ENCODE measurements at places on chromosomes 3 and 15. TPM values are rescaled to one million over a fixed set of nuclear protein-coding genes. Genes with fewer than 3 reads are reported as not detected.
A peak's percentile ranks its signal among the peaks of the same experiment; 100 is the strongest.

KCNAB1 gene
- not detected for total RNA-seq

DNAH12 gene
- 0.39 TPM for total RNA-seq

DNA sequence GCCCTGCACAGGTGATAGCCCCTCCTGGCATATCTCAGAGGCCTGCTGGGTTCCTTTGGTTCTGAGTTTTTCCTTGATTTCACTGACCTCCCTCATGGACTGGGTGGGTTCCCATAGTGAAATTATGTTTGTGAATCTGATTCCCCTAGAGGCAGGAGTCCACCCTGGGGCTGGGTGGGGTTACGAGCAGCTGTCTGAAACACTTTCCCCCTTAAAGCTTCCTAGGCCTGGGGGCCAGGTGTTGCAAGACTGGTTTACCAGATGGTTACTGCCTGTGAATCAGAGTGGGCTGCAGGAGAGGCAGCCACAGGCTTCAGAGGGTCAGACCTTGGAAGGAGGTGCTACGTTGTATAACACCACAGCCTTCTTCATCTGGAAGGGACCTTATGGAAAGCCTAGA, 34.3 kb downstream of the IL20RB start:
- no peak for DNase-seq

DNA sequence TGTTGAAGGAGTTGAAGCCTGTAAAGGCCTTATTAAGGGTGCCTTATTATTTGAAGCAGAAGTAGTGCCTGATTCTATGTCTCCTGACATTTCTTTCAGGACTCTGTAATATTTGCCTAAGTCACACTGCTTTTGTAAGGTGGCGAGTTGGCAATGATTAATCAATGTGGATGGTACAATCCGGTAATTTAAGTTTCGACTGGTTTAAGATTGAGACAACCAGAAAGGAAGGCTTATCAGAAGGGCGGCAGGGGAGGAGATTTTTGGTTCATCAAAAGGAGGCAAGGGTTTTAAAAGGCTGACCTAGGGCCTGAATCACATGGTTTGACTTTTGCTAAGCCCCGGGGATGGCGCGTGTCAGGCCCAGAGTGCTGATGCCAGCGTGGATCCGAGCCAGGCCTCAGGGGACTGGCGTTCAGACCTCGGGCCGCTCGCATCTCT, 830 bp upstream of the RNF13 start:
- no peak for DNase-seq

RPP25 gene
- total RNA-seq: 4.4 TPM

GRCh38 chr15:70109531-70109930, 11.8 kb upstream of the TLE3 start:
- DNase-seq: no peak

LRRC3B gene
- total RNA-seq: not detected

- no peak for DNase-seq
Observed at GRCh38 chr15:25797511-25797935, 65.6 kb downstream of the ATP10A start.

UACA gene
- 2.7 TPM for total RNA-seq

DNA sequence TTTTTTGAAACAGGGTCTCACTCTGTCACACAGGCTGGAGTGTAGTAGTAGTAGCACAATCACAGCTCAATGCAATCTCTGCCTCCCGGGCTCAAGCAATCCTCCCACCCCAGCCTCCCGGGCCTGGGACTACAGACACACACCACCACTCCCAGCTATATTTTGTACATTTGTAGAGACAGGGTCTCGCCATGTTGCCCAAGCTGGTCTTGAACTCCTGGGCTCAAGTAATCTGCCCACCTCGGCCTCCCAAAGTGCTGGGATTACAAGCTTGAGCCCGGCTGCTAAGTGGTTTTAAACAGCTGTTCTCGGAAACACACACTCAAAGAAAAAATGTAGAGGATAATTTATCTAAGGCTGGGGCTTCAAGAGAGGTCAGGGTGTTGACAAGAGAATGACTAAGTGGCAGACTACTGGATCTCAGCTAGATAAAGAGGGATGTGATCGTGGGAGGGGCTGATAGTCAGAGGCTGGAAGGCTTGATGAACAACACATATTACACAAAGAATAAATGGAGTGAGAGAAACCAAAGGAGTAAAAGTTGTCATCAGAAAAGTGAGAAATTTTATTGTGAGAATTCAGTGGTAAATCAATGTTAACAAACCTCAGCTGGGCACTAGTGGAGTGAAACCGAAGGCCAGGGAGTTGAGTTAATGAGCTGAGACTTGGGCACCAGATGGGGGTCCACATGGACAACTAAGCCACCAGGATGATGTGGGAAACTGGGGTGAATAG, 6.7 kb downstream of the CCR5AS start:
- DNase-seq: no peak

DNA sequence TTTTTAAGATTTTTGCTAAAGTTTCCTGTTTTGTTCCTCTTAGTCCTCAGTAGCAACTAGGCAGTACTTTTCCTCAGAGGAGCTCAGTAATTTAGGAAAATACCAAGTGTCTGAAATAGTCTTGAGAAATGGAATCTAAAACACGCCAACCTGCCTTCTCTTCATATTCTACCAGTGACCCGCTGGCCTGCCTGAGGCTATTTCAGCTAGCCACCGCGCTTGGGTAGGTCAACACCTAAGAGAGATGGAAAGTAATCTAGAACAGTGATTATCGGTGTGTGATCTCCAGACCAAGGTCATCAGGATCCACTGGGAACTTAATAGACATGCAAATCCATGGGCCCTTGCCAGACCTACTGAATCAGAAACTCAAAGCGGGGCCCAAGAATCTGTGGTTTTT, 7.5 kb downstream of the LCTL start:
- no peak for DNase-seq

DNA sequence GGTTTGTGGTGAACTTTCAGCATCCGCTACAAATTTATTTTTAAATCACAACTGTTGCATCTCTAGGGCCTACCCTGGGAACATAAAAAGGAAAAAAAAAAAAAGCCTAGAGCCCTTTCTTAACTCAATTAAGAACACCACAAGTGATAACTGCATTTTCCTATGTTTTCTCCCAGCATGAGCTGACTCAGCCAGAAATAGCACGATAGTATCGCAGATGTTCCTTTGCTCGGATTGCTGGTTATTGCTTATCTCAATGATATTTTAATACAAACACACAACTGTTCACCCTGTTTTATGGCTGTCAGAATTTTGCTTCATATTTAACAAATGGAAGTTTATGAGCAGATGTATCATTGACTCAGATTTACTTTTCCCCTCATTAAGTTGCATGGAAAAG, 251.8 kb upstream of the SUCLG2 start:
- no peak for DNase-seq

DNA sequence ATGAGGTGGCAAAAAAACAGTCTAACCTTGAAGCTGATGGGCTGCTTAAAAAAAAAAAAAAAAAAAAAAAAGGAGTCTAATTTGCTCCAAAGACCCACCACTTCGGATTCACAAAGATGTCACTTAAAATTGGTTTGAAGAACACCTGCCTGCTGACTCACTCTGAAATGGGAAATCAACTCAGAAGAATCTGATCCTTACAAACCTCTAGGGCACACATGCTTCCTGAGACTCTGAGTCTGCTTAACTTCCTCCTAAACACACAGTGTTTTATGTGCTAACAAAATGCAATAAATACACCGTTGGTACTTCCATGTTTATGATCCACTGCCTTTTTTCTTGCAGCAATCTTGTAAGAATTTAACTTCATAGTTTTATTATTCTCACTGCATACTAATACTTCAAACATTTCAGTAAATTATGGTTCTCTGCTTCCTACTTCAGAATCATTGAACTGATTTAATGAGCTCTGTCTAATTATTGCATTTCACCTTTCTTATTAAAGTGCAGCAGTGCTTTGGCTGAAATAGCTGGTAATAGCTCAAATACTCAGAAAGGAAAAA, 73.0 kb upstream of the FRMD4B start:
- no peak for DNase-seq

HACD3 gene
- total RNA-seq: 18.8 TPM

GRCh38 chr3:41223078-41223477, 23.8 kb downstream of the CTNNB1 start:
- no peak for DNase-seq

GRCh38 chr15:75753145-75753544, 40.5 kb upstream of the CSPG4 start:
- no peak for DNase-seq

GRCh38 chr3:30795176-30795575, 99.3 kb downstream of the GADL1 start:
- DNase-seq: no peak

SEMA3B gene
- total RNA-seq: 0.34 TPM

- DNase-seq: peak; percentile 24
Observed at GRCh38 chr15:51281368-51281967, 56.9 kb downstream of the CYP19A1 start.

DNA sequence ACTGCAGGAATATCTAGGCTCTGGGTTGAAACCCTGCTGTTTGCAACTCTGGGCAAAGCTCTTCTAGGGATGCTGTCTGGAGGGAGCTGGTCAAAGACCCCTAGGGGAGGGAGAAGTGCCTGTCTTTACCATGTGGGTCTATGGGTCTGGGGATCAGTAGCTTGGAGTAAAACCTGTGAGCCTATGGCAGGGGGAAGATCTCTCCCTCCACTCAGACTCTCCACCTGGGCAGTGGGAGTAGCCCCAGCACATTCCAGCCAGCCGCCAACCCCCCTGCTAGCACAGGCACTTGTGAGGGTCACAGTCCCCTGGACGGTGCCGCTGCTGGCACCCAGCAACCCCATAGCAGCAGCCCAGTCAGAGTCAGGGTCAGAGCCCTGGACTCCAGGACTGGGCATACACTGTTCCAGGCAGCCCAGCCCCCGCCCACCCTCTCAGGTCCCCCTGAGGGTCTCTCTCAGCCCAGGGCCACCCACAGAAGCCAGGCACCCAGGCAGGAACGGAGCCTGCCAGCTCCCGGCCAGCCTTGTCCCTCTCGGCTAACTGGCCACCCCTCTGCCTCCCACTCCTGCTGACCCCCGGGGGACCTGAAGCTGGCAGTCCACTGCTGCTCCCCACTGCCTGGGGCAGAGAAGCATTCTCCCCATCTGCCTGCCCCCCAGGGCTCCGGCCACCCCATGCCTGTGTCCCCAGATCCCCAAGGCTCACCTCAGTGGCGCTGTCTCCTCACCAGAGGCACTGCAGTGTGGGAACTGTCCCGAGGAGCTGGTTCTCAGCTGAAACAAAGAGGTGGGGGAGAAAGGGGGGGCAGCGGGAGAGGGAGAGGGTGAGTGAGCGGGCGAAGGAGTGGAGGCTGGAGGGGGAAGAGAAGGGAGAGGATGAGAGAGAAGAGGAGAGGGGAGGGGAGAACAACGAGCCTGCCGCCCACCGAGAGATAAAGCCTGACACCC, 10.8 kb downstream of the GLYCTK start:
- no peak for DNase-seq

Measured in B cell (primary cell).